Activated T-cell treated with anti-CD3 and anti-CD28 coated beads, Interleukin-2, amount 50 U/mL, for 1 hour (primary cell): ENCODE measurements at places on chromosomes 3 and 15.

GRCh38 chr15:82530606-82531379 lies 9.5 kb downstream of the RPS17 start:
- peak; percentile 77 for DNase-seq

DNA sequence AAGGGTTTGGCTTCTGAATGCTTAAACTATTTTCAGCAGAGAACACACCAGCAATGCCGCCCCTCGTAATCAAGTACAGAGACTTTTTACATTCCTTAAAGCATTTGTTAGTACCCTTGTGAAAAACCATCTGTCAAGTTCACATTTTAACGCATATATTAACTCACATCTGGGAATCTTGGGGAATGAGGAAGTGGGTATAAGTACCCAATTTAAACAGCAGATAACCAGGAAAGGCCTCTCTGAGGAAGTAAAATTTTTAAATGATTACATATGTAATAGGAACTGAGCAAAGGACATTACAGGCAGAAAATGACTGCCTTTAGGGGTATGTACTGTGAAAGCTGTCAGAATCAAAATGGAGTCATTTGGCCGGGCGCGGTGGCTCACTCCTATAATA lies 12.8 kb upstream of the CFAP44 start:
- DNase-seq = no peak

GRCh38 chr3:177725165-177725564 lies 527.9 kb upstream of the TBL1XR1 start:
- DNase-seq = no peak

DNA sequence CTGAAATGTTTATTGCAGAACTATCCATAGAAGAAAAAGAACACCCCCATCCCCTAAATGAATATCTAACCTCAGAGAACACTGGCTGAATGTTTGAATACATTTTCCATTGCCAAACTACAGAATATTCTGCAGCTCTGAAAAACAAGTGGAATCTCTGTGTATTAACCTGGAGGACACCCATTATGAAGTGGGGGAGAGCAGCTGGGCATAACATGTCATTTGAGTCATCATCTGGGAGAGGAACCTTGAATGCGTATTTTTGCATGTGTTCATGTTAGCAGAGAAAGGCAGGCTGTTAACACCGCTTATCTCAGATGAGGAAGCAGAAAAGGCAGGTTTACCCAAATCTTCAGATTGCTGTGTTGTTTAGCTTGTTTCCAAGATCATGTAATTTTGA lies 31.5 kb downstream of the ESYT3 start:
- DNase-seq = no peak

DNA sequence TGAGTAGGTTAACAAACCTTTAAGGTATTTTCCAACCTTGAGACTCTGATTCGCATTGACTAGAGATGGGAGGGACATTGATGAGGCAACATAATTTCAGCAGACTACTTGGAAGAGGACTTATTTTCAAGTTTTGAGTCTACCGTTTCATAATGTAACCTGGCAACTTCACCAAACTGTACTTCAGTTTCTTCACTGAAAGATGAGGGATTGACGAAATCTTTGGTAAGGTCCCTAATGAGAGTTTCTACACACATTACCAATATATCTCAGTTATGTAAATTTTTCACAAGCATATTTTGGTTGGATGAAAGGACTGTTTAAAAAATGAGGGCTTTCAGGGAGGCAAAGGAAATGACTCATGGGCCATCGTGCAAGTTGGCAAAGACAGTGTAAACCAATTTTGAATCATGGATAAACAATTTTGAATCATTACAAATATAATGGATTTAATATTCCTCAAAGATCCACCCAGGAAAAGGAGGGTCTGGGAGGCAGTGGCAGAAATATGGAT lies 28.7 kb upstream of the SEMA6D start:
- no peak for DNase-seq

- DNase-seq = no peak
Observed at GRCh38 chr3:39501968-39502837, 34.7 kb downstream of the MOBP start.

DNA sequence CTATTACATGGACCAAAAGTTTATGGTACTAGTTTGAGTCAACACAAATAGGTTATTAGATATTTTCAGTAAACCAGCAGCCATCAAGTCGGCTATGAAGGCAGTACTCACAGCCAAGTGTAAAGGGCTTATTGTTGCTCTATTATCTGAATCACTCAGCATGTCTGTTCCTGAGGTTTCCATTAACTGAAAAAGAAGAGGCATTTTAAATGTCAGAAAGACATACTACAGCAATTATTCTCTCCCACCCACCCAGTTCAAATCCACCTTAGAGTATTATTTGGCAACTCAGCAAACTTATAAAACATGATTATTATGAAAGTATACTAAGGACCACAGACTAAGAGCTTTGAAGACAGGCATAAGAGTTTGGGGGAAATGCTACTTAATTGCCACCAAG lies 93.1 kb downstream of the BTD start:
- DNase-seq = no peak

DNA sequence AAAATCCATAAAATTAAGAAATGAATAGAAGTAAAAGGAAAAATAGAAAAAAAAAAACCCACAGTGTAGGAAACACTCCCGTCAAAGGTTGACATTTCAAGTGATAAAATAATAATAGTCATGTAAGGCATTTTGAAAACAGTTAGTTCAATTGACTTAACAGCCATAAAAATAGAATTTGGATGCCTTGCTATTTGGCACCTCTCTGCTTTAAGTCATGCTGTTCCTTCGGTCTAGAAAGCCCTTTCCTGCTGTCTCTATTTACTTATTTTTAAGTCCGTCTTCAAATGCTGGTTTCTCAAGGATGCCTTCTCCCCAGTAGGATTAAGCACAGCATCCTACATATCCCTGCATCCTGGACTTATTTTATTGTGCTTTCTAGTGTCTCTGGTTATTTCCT lies 22.3 kb upstream of the RETNLB start:
- no peak for DNase-seq

GRCh38 chr3:191985691-191986090 lies 524.7 kb downstream of the PYDC2 start:
- DNase-seq = no peak

GRCh38 chr3:113234028-113234427 lies 22.7 kb downstream of the BOC start:
- no peak for DNase-seq

GRCh38 chr15:64521201-64521600 lies 60.8 kb downstream of the ZNF609 start:
- no peak for DNase-seq

DNA sequence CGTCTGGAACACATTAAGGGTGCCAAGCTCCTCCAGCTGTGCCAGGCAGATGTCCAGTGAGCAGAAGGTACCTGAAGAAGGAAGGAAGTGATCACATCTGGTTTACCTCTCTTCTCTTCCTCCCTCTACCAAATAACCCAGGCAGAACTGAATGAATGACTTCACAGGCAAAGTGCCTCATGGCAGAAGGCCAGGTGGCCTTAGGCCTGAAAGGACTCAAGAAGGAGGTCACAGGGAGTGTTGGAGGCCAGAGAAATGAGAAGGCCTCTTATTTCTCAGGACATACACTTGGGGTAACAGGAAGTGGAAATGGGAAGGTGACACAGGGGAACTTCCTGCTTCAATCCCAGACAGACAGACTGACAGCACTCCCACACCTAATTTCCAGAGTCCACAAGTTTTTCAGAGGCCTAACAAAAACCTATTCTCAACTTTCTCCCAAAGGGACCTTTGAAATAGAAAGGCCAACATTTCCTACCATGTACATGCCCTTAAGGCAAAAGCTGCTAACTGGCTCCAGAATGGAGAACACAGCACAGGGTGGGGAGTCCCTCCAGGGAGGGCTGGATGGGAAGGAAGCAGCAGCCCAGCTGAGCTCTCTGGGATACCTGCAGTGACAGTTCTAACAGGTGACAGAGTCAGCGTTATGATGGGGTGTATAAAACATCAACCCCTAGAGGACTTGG lies 17.6 kb upstream of the SIN3A start:
- DNase-seq = no peak

DNA sequence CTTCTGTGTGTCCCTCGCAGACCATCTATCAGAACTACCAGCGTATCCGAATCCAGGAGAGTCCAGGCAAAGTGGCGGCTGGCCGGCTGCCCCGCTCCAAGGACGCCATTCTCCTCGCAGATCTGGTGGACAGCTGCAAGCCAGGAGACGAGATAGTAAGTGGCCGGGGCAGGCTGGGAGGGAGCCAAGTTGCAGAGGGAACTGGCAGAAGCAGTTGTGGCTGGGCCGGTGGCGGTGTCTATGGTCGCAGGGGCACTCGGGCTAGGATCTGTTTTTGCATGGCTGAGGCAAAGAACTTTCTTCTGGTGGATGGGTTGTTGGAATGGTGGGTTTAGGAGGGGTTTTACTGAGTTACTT lies 10.1 kb downstream of the MCM2 start:
- DNase-seq = no peak

DNA sequence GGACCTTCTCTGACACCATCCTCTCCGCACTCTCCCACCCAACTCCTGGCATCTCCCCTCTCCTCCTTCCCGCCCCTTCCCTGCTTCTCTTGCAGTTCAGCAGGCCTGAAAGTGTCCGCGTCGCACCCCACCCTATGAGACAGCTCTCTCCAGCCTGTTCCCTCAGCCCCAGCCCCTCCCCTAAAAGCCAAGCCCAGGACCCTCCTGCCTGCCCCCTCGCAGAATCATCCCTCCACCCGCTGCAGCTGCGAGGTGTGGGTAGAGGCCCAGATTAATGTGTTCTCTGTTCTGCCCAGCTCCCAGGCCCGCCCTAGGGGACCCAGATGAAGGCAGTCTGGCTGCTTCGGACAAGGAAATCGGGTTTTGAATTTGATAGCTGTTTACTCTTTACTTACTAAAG lies 410 bp downstream of the PRR23E start:
- DNase-seq = no peak

GRCh38 chr3:97439373-97439772 lies 325.2 kb upstream of the ARL6 start:
- DNase-seq = no peak
